ENCODE measurements at places on chromosomes 3 and 15.

GRCh38 chr15:70555713-70556112 is 207.6 kb downstream of the UACA start:
- DNase-seq = no peak

DNA sequence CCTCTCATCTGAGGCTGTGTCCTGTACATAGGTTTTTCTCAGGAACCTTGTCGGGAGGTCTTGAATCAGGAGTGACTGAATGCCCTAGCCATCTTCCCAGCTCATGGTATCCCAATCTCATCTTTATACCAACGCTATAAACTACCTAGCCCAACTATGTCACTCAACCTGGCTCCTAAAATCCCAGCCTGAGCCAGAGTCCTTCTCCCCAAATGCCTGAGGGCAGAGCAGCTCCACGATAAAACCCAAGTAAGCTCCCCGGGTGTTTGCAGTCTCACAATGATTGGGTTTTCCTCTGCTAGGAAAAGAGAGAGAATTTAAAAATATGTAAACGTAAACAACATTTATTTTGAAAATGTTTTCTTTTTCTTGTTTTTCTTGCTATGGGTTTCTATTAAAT is 14.4 kb downstream of the EIF1B start:
- DNase-seq = no peak

DNA sequence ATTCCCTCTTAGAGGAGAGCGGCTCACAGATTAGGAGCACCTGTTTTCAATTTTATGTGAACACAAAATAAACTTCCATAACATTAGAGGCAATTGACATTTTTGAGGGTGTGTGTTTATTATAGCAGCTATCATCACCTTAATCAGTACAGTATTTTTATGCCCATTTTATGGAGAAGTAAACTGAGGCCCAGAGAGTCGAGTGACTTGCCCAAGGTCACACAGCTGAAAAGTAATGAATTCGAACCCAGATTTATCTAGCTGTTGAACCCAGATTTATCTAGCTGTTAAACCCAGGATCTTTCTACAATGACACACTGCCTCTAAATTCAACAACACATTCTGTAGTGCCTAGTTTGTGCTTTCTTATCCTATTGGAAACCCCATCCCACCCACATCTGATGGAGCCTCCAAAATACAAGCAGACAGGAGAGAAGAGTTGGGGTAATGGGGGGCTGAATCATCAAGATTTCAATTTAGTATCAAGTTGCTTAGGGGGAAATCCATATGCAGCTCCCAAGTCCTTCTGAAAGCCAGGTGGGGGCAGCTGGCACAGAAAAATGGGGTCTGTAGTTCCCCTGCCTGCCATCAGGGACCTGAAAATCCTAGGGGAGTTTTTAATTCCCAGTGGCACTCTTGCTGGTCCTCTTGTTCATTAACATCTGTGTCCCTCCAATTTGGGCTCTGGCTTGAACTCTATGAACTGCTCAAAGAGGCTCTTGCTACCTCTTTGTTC is 50.4 kb upstream of the TRA2B start:
- DNase-seq = no peak

GRCh38 chr3:11705049-11705448 is 61.3 kb upstream of the VGLL4 start:
- DNase-seq = no peak

GRCh38 chr15:98292442-98293240 is 332.1 kb downstream of the ARRDC4 start:
- DNase-seq = peak; percentile 1

- DNase-seq = no peak
Measured at GRCh38 chr3:31053299-31053698, 158.8 kb upstream of the GADL1 start.

DNA sequence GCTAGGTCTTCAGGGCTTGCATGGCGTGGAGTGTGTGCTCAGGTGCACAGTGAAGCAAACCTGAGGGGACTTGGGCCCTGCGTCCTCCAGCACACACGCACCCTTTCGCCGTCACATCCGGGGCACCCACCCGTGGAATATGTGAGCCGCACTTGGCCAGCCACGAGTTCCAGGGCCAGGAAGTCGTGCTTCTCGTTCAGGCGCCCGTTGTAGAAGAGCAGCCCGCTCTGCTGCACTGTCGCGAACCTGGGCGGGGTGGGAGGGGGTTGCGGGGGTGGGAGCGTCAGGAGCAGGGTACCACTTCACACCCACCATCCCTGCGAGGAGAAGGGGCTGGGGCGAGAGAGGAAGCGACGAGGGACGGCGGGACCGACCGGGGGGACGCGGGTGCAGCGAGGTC is 7.1 kb downstream of the CELSR3 start:
- DNase-seq = peak; percentile 40

GRCh38 chr3:172678068-172678467 is 32.8 kb downstream of the NCEH1 start:
- DNase-seq = no peak

- DNase-seq = no peak
Measured at GRCh38 chr3:127156338-127157050, 36.4 kb upstream of the PRR23E start.

DNA sequence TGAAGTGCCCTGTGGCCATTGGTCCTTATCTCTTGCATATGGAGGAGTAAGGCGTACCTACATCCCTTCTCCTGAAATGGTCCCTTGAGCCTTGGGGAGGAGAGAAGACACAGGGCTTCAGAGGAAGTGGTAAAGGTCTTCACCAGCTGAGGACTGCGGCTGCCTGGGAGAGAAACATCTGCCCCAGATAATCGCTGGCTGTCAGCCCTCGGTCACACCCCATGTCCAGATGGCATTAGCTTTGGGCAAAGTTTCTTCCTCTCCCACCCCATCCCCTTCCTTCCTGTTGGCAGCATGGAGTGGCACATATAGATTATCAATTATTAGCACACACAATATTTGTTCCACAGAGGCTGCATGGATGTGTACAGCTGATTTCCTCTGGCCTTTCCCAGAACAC is 61.6 kb downstream of the LRTM1 start:
- DNase-seq = no peak

GRCh38 chr3:48469046-48469915 is 22.7 kb downstream of the ATRIP start:
- no peak for DNase-seq

GRCh38 chr3:38392604-38393163 is 46.1 kb downstream of the XYLB start:
- DNase-seq = no peak

DNA sequence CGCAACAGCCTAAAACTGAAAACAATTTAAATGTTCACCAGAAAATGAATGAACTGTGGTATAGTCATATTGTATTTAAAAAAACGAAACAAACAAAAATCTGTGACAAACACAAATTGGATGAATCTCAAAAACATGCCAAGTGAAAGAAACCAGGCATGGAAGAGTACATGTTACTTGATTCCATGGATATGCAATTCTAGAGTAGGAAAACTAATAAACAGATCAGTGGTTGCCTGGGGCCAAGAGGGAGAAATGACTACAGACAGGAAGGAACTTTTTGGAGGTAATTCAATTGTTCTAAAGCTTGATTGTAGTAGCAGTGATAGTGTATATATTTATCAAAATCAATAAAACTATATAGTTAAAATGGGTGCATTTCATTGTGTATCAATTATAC is 16.8 kb downstream of the UBE3A start:
- no peak for DNase-seq

GRCh38 chr3:144384241-144384979 is 412.8 kb downstream of the DIPK2A start:
- no peak for DNase-seq

DNA sequence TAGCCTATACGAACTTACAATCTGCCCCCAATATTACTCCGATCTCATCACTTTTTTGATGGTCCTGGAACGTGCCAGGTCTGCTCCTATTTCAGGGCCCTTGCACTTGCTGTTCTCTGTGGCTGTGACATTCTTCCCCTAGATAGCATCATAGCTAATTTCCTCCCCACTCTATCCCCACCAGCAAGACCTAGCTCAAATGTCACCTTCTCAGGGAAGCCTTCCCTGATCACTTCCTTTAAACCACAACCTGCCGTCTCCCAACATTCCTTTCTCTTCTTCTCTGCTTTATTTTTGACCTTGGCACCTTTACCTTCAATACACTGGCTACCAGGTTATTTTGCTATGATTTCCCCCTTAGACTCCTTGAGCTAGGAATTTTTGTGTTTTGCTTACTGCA is 5.3 kb upstream of the SMAD6 start:
- no peak for DNase-seq

GRCh38 chr3:155078711-155079467 is 1.2 kb upstream of the MME start:
- DNase-seq = no peak

- no peak for DNase-seq
Measured at GRCh38 chr3:39453134-39453533, 14.3 kb upstream of the MOBP start.

DNA sequence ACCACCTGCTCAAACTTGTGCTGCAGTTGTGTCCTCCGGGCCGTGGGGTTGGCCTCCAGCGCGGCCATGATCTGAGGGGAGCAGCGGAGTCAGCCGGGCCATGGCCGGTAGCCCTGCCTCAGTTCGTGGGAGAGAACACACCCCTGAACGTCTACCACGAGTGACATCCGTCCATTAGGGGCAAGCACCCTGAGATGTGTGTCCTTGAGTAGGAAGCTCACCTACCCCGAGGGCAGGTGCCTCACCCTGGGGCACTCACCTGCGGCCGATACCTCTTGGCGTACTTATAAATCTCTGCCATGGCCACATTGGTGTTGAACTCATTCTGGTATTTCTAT is 13.4 kb downstream of the H1-8 start:
- no peak for DNase-seq

DNA sequence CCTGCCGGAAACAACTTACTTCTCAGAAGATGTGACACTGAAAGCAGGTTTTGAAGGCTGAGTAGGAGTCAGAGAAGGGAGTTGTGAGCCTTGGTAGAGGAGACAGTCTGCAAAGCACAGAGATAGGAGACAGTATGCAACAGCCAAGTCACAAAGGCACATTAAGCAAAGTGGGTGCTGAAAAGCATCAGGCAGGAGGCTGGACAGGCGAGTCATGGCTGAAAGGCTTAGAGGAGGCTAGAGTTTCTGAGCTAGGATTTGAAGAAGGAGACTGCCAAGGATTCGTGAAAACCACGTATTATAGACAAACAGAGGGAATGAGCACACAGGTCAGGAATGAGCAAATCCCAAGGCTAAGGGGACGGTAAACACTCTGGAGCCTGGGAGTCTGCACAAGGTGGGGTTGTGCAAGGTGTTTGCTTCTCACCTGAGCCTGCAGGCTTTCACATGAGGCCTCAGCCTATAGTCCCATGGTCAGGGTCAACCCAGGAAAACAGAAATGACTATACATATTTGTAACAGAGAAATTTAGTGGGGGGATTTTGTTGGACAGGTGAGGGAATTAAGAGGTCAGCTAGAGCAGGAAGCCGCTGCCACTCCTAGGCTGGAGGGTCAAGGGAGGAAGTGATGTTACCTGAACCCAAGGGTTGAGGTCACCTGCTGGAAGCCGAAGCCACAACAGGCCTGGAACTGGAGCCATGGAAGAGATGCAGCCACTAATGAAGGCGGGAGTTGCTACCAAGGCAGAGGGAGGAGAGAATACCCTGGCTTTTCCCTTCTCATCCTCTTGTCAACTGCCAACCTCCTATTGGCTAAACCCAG is 23.1 kb upstream of the TRIM71 start:
- DNase-seq = no peak

- no peak for DNase-seq
Measured at GRCh38 chr3:79973917-79974595, 206.3 kb upstream of the ROBO1 start.

DNA sequence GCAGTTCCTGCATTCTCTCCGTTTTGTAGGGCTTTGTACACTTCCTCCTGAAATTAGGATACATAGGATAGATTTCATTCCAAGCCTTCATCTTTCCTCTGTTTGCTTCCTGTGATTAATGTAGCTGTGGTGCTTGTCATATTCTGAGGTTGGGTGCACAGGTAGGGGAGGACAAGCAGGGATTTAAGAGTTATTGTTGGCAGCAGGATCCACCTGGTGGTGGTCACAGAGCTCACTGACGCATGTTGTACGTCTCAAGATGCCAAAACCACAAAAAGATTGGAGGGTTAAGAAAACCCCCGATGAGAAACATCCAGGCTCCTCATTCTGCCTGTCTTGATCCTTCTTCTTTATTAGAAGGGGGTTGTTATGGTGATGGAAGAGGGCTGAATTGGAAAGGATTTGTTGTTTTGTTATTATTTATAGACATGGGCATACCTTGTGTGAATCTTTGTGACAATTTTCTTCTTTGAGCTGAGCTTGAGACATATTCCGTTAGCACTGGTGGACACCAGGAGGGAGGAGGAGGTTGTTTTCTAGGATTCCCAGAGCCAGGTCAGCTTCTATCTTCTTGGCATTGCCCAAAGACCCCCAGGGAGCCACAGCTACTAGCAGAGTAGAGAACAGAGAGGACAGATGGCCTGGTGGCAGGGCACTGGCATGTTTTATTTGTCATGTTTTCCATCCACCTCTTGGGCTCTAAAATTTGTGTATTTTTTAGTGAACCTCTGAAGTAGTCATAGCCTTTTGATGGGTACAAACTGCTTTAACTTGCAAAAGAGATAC is 57.7 kb upstream of the LARS2 start:
- no peak for DNase-seq

DNA sequence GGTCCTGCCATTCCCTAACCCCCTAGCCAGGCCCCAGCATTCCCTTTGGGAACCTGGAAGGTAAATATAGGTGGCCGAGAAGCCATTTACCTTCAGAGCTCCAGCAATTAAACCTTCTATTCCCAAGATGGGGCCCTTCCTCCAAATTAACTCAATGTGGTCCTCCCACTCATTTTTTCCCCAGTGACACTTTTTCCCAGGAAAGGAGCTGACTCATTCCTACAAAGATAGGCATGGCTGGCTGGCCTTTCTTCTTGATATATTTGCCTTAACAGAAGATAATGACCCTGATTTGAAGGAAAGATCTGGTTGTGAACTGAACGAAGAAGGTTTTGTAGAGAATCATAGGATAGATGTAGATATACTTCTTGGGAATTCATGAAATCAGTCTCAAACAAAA is 279.0 kb upstream of the VEPH1 start:
- no peak for DNase-seq

GRCh38 chr15:40255033-40255432 is 16.2 kb downstream of the PAK6 start:
- no peak for DNase-seq

- no peak for DNase-seq
Measured at GRCh38 chr3:44476181-44476611, 1.3 kb downstream of the ZNF445 start.

DNA sequence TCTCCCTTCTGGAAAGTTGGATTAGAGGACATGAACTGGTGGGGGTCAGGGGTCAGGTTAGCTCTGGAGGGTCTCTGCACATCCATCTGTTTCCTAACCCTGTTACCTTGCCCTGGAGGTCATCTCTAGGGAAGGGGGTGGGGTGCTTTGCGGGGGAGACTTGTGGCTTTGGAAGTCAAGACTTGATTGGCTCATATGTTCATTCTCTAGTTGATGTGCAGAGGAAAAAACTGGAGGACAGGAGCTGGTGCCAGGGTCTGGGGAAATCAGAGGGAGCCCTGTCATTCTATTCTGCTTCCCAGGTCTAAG is 42.9 kb upstream of the ROPN1 start:
- DNase-seq = no peak
